Pancreas (tissue), 10 donors: ENCODE measurements at places on chromosomes 6 and 20. TPM values are rescaled to one million over a fixed set of nuclear protein-coding genes. Genes with fewer than 3 reads are reported as not detected.

DNA sequence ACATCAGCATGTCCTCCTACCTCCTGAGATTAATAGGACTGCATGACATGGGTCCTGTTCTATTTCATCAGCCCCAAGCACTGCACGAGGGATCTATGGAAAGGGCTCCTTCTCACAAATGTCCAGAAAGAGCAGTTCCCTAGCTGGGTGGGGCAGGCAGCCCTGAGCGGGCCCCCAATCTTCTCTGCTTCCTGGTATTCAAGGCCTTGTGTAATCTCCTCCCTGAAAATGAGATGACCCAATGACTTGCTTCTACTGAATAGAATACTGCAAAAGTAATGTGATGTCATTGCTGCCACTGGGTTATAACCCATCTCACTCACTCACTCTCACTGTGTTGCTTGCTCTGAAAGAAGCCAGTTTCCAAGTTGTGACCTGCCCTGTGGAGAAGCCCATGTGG is 126.4 kb downstream of the OPRM1 start:
- no peaks in the 10 kb centered on the region for H3K4me1 ChIP-seq
- H3K27ac ChIP-seq, result no peak overlapping the region
- no peak overlapping the region for H3K4me3 ChIP-seq
- DNase-seq, result no peak

DNA sequence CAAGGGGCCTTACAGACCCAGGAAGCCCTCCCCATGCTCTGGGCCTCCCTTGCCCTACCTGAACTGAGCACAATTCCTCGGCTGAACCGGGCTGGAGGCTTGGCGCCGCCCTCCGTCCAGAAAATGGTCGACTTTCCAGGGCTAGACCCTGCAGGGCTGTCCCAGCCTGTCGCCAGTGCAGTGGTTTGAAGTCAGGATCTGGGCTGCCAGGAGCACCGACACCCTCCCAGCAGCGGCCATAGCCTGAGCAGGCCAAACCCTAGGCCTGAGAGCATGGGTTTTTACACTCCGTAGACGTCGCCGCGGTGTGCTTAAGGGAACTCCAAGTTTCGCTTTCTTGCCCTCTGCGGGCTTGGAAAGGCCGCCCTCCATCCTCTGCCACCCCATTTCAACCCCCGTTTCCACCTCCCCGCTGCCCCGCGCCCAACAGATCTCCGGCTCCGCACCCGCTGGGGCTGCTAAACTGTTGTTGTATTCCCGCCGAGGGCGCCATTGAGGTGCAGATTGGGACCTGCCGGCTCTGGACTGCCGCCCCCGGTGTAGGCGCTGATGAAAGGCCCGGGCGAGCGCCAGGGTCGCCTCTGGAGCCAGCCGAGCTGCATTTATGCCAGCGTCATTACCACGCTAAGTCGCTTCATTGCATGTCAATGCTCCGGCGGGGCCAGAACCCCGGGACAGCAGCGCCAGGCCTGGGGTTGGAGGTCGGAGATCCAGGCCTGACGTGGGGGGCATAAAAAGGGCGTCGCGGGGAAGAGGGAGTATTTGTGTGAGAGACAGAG is 2.2 kb upstream of the TFAP2A start:
- H3K4me3 ChIP-seq, result no peak overlapping the region
- H3K36me3 ChIP-seq, result no peaks in the 10 kb centered on the region
- DNase-seq, result no peak
- no peak overlapping the region for H3K27ac ChIP-seq

PSMA7 gene
- 71.2 TPM for total RNA-seq

DNA sequence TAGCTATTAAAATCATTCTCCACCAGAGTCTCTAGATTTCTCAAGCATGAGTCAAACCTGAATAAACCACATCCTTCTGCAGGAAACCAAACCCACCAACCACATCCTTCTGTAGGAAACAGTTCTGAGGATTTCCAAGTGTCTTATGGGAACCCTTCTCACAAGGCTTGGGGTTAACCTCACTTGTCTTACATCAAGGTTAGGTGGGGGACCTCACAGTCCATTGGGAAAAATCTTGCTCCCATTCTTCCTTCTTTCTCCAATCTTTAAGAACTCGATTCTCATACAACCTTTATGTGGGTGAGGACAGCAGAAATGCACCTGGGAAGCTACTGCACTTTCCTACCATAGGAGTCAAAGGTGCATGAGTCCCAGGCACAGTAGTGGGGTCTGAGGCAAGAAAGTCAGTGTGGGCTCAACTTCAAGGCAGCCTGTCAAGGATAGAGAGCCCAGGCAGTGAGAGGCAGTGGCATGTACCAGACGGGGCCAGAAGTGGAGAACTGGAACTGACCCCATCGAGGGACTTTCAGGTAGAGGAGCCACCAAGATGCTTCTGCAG is 114.5 kb downstream of the SLC22A3 start:
- no peak overlapping the region for H3K27ac ChIP-seq
- H3K4me1 ChIP-seq, result no peaks in the 10 kb centered on the region
- H3K27me3 ChIP-seq, result no peaks in the 10 kb centered on the region
- DNase-seq, result no peak
- no peak overlapping the region for H3K4me3 ChIP-seq

RAET1L gene
- total RNA-seq, result not detected

- DNase-seq, result no peak
- peaks cover 13% of the 10 kb centered on the region for H3K4me1 ChIP-seq
- no peaks in the 10 kb centered on the region for H3K36me3 ChIP-seq
- H3K27ac ChIP-seq, result no peak overlapping the region
Observed at GRCh38 chr20:43955062-43955749, 40.6 kb downstream of the TOX2 start.

DNA sequence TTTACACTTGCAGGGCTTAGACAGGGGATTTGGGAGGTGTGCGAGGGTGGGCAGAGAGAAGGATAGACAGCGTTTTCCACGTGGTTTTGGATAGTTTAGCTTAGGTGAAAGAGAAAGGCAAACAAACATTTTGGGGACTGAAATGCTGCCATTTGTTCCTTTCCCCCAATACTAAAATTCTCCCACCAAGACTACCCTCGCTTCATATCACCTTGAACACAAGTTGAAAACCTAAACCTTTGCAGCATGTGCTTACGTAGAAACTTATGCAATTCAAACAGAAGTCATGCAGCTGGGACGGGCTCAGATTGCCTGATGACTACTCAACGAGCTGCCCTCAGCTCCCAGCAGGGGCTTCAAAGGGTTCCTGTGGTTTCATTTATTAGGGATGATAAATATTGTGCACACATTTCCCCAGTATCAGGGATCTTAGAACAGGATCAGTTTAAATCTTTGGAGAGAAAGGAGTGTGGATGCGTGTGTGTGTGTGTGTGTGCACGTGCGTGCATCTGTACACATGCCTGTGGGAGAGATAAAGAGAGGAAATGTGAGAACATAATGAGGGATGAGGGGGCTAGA is 77.3 kb downstream of the SLC22A23 start:
- no peak overlapping the region for H3K27ac ChIP-seq
- no peaks in the 10 kb centered on the region for H3K27me3 ChIP-seq
- H3K36me3 ChIP-seq, result no peaks in the 10 kb centered on the region
- no peak for DNase-seq
- no peak overlapping the region for H3K4me3 ChIP-seq
- peaks cover 11% of the 10 kb centered on the region for H3K4me1 ChIP-seq

DNA sequence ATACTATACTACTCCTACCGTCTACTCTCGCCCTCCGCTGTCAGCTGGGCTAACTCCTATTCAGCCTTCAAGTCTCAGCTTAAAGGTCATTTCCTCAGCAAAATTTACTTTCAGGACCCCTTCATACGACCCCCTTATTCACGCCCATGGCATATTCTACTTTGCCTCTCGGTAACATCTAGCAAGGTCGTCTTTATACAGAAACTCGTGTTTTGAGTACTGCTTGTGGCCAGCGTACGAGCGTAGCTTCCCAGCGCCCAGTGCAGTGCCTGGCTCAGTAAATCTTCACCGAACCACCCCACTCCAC is 546 bp downstream of the CRNKL1 start:
- H3K27ac ChIP-seq, result peak overlapping the region; percentile 90
- DNase-seq, result no peak
- H3K36me3 ChIP-seq, result peaks cover 2% of the 10 kb centered on the region
- no peaks in the 10 kb centered on the region for H3K27me3 ChIP-seq
- peak overlapping the region; percentile 95 for H3K4me3 ChIP-seq

HTR1E gene
- total RNA-seq, result 0.52 TPM

DNA sequence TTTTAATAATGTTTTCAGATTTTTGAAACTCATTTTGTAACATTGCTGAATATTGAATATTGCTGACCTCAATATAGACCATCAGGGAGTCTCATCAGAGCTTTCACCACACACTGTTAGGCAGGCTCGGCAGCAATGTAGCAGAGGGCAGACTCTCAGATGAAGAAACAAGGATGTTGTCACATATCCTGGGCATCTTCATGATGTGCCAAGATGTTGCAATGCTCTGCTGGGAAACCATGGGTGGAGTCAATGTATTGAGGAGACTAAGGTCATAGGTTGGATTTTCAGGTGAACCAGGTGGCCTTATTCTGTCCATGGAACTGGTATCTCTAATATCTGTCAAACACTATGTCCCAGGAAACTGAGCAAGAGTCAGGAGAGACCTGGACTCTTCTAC is 27.3 kb downstream of the NR2E1 start:
- no peaks in the 10 kb centered on the region for H3K4me1 ChIP-seq
- no peak for DNase-seq
- no peak overlapping the region for H3K27ac ChIP-seq
- H3K4me3 ChIP-seq, result no peak overlapping the region

DNA sequence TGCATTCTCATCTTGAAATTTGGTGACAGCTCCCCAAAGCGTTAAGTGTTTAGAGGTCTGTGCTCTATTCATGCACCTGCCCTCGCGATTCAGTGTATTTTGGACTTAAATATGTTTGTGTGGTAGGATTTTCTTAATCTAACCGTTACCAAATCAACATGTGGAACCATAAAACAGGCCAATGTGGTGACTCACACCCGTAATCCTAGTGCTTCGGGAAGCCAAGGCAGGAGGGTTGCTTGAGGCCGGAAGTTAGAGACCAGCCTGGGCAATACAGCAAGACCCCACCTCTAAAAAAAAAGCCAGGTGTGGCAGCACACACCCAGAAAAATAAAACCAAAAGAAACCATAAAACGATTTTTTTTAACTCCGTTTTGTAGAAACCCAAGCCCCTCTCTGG is 31.5 kb downstream of the PYGB start:
- H3K27ac ChIP-seq, result peak overlapping the region; percentile 22
- H3K4me1 ChIP-seq, result peaks cover 4% of the 10 kb centered on the region
- H3K4me3 ChIP-seq, result no peak overlapping the region
- no peaks in the 10 kb centered on the region for H3K27me3 ChIP-seq
- no peak for DNase-seq
- peaks cover 3% of the 10 kb centered on the region for H3K36me3 ChIP-seq

DNA sequence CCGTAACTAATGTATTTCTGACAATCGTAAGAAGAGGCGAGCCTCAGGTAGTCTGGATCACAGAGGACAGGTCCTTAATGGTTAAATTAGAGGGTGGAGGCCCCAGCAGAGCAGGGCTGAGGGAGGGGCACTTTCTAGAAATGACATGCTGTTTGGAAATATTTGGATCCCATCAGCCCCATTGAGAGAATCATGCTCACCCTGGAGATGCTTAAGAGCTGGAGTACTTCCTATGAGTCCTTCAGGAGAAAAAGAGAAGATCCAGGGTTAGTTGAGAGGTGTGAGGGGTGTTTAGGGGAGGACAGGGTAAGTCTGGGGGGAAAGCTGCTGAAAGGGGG is 123.0 kb downstream of the TCP11 start:
- no peaks in the 10 kb centered on the region for H3K36me3 ChIP-seq
- peak overlapping the region; percentile 65 for H3K27ac ChIP-seq
- no peak for DNase-seq
- H3K4me1 ChIP-seq, result no peaks in the 10 kb centered on the region
- no peaks in the 10 kb centered on the region for H3K27me3 ChIP-seq

TSBP1 gene
- total RNA-seq, result not detected

GRCh38 chr20:32205843-32206759 is 1.4 kb downstream of the PLAGL2 start:
- no peak for DNase-seq
- no peaks in the 10 kb centered on the region for H3K27me3 ChIP-seq
- peak overlapping the region; percentile 98 for H3K4me3 ChIP-seq
- H3K4me1 ChIP-seq, result peaks cover 54% of the 10 kb centered on the region

DNA sequence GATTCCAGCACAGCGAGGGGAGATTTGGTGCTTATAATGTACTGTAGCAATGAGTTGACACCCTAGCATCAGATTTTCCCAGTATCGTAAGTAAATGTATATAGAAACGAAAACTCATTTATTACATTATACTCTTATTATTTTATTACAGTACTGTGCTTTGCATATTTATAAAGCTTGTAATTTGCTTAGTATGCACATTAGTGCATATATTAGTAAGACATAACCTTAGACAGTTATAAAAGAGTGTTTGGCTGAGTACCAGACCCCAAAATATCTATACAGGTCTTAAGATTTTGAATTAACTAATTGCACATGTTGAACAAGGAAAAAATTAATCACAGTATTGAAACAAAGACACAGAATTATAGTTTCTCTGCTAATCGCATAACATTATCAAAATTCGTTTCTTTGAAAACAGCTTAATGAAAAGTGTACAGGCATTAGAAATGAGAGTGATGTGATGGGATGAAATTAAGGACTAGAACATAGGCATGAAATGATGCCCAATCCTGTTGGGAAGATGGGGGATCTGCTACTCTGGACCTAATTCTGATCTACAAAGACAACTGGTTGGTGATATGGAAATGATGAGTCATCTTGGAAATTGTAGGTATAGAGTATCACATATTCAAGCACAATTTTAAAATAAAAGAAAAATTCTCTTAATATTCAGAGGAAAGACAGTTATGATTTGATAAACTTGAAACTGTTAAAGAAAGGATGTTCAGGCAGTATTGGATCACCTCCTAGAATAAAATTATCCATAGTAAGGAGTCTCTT is 42.8 kb downstream of the STXBP5 start:
- no peaks in the 10 kb centered on the region for H3K36me3 ChIP-seq
- no peak overlapping the region for H3K27ac ChIP-seq
- no peak for DNase-seq
- no peaks in the 10 kb centered on the region for H3K27me3 ChIP-seq
- H3K4me3 ChIP-seq, result no peak overlapping the region

GRCh38 chr6:116390581-116390980 is 19.8 kb downstream of the DSE start:
- no peaks in the 10 kb centered on the region for H3K36me3 ChIP-seq
- H3K4me1 ChIP-seq, result peaks cover 7% of the 10 kb centered on the region
- H3K4me3 ChIP-seq, result no peak overlapping the region
- DNase-seq, result no peak
- H3K27ac ChIP-seq, result no peak overlapping the region

DUSP22 gene
- 27.8 TPM for total RNA-seq

GRCh38 chr20:23331450-23332350 is 18.9 kb upstream of the NXT1 start:
- DNase-seq, result no peak
- no peaks in the 10 kb centered on the region for H3K36me3 ChIP-seq
- no peaks in the 10 kb centered on the region for H3K4me1 ChIP-seq
- H3K4me3 ChIP-seq, result no peak overlapping the region
- H3K27ac ChIP-seq, result no peak overlapping the region
- H3K27me3 ChIP-seq, result no peaks in the 10 kb centered on the region

TRIM40 gene
- not detected for total RNA-seq

COL19A1 gene
- 0.61 TPM for total RNA-seq
